ENCODE measurements at places on chromosomes 2 and 18.

DNA sequence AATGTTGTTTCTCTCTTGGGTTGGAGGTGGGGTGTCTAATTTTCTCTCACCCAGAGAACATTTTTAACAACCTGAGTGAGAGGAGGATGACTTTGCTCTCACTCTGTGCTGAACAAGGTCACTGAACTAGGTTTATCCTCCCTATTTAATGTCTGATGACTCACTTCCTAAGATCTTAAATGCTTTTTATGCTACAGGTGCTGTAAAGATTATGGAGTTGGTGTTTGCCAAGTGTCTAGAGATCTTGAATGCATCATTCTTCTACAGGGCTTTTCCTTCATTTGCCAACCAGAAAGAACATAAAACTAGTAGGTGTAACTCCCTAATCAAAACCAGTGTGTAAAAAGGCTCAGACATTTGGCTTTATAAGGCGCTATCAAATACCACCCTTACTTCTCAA is 350.5 kb upstream of the ETAA1 start:
- no peak for DNase-seq

- no peak for DNase-seq
Measured at GRCh38 chr2:175769200-175769599, 232.9 kb downstream of the LNPK start.

DNA sequence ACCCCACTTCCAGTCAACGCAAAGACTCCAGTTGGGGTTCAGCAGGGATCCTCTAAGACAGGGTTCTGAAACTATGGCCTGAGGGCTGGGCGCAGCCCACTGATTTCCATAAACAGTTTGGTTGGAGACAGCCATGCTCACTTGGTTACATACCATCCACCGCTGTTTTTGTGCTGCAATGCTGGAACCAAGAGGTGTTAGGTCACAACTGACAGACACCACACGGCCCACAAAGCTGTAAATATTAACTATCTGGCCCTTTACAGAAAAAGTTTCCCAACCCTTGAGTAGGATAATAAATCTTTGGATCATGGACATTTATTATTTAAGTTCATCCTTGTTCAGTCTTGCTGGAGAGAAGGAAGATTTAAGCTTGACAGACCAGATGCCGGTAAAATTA is 8.4 kb upstream of the CD226 start:
- no peak for DNase-seq

DNA sequence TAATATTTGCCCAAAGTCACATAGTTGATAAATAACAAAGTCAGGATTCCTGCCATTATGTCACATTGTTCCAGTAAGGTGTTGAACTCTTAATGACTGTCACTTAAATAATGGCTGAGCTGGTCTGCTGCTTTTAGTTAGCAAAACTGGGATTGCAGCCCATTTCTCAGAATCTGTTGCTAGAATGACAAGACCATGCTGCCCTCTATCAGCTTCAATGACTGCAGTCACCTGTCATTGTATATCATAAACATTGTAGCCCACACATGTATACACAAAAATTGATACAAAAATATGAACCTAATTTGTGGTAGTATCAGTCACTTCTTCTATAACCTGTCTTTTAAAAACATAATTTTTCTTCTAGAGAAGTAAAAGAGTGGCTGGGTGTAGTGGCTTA is 121.1 kb downstream of the FAM161A start:
- no peak for DNase-seq

- no peak for DNase-seq
Measured at GRCh38 chr2:151886241-151886640, 58.0 kb upstream of the ARL5A start.

GRCh38 chr18:26745288-26746181 is 120.0 kb downstream of the AQP4 start:
- DNase-seq: no peak

- DNase-seq: no peak
Measured at GRCh38 chr2:13515254-13515653, 798.5 kb downstream of the TRIB2 start.

DNA sequence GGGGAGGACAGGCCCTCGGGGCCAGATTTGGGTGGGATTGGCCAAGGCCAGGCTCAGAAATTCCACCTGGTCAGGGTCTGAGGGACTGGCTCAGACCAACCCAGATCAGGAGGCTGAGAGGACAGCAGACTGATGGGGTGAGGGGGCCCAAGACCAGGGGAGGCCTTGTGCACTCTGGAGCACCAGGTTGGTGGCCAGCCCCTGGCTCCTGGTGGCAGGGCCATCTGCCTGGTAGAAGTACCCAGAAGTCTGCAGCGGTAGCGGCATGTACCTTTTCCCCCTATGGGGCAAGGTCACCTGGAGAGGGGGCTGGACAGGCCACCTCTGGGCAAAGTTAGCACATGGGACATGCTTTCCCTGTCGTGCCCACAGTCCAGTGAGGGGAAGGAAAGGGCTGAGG is 21.2 kb upstream of the ODC1 start:
- DNase-seq: no peak

GRCh38 chr2:206981739-206982340 is 42.5 kb downstream of the CPO start:
- DNase-seq: peak; percentile 75

GRCh38 chr2:71682341-71682740 is 229.0 kb downstream of the DYSF start:
- DNase-seq: no peak

DNA sequence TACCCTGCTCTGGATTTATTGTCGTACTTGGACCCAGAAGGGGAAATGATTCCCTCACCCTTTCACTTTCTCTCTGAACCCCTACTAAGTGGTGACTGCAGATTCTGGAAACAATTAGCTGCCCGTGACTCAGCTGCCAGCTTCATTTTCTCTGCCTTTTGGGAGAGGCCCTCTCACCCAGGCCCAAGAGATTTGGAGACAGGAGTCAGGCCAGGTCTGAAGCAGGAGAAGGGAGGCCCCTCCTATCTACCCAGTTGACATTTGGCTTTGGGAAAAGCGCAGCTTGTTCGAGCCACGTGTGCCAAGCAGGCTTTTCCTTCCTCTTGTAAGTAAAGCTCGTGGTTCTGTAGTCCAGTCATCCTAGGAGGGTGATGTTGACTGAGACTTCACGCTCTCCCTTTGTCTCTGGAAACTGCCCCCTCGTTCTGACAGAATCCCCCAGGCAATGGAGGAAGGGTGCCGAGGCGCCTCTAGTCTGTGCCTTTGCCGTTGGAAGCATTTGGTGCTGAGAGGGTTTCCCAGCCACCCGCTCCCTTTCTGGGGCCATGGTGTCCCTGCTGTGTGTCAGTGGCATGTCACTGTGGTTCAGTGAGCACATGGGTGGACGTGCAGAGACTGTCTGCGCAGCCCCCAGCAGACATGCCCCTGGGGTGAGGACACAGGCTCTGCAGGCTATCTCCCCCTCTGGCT is 8.6 kb downstream of the OXER1 start:
- DNase-seq: no peak

- no peak for DNase-seq
Measured at GRCh38 chr2:117087535-117088291, 726.8 kb upstream of the DDX18 start.

DNA sequence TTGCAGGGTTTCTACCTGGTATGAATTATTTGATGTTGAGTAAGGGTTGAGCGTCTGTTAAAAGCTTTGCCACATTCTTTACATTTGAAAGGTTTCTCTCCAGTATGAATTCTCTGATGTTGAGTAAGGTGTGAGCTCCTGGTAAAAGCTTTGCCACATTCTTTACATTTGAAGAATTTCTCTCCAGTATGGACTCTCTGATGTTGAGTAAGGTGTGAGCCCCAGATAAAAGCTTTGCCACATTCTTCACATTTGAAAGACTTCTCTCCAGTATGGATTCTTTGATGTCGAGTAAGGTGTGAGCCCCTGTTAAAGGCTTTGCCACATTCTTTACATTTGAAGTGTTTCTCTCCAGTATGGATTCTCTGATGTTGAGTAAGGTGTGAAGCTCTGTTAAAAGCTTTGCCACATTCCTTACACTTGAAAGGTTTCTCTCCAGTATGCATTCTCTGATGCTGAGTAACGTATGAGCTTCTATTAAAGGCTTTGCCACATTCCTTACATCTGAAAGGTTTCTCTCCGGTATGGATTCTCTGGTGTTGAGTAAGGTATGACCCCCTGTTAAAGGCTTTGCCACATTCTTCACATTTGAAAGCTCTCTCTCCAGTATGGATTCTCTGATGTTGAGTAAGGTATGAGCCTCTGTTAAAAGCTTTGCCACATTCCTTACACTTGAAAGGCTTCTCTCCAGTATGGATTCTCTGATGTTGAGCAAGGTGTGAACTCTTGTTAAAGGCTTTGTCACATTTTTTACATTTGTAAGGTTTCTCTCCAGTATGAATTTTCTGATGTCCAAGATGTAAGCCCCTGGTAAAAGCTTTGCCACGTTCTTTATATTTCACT is 27.1 kb downstream of the ZNF519 start:
- DNase-seq: no peak

All from hypothalamus (tissue), 51 donors.